ENCODE measurements at places on chromosomes 2 and 18. TPM values are rescaled to one million over a fixed set of nuclear protein-coding genes. Genes with fewer than 3 reads are reported as not detected.

DNA sequence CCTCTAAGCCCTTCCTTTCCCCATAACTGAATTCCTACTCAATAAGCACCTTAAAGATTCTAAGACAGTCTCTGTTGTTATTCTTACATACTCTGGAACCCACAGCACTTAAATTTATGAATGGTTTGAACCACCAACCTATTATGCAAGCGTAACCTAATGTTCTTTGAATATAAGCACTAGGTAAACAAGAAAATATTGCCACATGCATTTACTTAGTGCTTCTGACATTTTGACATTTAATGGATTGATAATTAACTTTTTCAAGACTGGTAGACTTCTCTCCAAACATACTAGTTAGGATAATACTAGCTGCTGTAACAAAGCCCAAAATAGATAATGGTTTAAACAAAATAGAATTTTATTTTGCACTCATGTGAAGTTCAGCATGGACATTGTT lies 164.8 kb downstream of the ARHGAP15 start:
- DNase-seq = no peak

DNA sequence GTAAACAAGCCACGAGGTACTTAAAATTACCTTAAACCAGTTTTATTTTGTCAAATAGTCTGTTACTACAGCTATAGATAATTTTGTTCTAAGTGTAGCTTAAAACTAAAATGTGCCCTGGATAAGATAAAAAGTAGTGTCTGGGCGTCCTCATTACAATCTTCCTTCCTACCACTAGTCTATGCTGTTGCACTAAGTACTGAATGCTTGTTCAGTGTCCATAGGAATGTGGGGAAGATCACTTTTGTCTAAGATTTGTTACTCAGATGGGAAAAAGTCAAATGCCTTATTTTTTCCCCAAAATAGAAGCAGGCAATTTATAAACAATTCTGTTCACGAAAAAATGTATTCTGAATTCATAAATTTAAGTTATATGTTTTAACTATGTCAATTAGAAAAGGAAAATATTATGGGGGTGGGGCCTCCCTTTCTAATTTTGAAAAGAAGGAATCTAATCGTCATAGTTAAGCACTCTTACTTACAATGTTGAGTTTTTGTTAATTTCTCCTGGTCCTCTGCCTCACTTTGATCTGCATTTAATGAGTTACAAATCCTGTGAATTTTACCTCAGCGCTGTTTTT lies 140.4 kb upstream of the VRK2 start:
- DNase-seq = peak; percentile 67

DNA sequence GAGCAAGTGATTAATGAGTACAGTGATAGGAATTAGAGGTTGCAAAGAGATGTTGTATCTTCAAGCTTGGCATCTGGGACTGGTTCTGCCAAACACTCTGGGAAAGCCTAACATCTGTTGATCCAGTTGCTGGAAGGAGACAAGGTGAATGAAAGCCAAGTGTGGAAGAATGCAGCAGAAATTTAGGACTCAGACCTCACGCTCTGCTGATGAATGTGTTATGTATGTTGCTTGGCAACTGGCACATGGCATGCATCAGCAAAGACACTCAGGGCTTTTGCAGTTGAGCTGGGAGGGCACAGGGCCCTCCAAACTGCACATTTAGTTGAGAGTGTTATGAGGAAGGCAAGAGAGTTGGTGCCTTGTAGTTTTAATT lies 105.5 kb downstream of the COLEC12 start:
- peak; percentile 78 for DNase-seq

The DGKD gene
- 10.5 TPM for total RNA-seq
